Stimulated activated CD8-positive, alpha-beta memory T cell treated with anti-CD3 and anti-CD28 coated beads, Interleukin-4, amount 100 ng/mL, for 1 hour (primary cell): ENCODE measurements at places on chromosomes 12 and 14.

DNA sequence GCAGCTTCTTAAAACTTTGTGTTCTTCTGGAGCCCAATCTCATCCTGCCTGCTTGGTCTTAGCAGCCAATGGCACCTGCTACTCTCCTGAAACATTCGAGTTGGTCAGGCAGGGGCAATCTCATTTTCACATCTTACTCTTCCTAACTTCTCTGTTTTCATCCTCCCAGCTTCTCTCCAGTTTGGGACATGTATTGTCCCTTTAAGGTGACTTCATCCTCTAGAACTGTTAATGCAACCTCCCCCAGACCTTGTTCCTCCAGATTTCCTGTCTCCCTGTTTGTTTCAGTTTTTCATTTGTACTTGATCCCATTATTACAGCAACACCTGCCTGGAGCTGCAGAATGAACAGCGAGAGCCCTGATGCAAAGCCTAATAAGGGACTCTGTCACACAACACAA lies 31.3 kb downstream of the SERPINA11 start:
- DNase-seq = no peak

DNA sequence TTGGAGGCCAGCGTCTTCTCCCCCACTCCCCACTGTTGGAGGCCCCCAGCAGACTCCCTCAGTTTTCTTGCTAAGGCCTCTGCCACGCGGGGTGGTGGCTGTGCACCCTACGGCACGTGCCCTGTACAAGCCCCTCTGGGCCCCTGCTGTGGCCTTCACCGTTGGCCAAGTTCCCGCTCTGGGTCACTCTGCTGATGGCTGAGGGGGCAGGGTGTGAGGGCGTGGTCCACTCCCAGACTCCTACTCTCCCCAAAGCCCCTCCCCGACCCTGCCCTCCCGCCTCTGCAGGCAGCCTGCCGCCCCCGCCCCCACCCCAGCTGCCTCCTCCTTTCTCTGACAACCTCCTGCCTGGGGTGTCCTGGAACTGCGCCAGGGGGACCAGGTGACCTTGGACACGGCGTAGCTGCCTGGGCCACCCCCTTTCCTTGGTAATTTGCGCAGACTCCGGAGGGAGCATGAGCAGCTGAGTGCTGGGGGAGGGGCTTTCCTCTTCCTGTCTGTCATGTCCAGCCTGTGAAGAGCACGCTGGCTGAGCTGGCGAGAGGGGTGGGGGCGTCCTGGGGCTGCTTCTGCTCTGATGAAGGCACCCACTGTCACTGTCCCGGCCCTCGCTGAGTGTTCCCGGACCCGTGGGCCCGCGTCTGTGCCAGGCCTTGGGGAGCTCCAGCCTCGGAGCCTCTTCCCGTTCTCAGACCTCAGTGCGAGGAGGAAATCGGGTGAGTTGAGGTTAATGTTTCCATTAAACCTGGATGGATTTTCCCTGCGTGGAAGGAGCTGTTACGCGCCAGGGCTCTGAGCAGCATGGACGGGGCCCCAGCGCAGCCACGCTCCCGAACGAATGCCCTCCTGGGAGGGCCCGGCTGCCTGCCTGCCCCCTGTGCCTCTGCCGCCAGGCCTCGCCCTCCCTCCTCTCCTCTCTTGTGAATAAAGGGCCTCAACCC lies 85.0 kb downstream of the KIF26A start:
- DNase-seq = no peak

DNA sequence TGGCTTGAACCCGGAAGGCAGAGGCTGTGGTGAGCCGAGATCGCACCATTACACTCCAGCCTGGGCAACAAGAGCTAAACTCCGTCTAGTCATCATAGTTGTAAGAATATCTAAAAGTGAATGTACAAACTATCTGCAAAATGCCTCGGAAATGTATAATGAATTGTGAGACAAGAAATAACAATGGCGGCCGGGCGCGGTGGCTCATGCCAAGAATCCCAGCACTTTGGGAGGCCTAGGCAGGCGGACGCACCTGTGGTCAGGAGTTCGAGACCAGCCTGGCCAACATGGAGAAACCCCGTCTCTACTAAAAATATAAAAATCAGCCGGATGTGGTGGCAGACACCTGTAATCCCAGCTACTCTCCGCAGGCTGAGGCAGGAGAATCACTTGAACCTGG lies 9.7 kb downstream of the PPP2R5E start:
- DNase-seq = no peak

GRCh38 chr14:91935586-91935985 lies 11.9 kb downstream of the FBLN5 start:
- no peak for DNase-seq

GRCh38 chr12:67795236-67795635 lies 146.7 kb downstream of the DYRK2 start:
- no peak for DNase-seq

DNA sequence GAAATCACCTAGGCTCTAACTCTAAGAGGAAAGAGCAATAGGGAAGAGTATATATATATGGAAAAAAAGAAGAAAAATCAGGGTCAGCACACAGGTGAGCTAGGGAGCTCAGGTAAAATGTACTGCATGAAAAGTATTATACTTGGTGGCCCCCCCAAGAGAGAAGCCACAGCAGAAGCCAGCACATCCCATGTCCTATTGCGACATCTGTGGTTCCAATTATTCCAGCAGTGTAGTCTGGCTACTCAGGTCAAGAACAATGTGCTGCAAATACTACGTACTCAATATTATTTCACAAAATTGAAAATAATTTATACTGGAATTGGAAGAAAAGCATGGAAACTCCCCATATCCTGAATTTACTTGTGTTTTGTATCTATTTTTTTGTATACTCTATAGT lies 85.5 kb downstream of the CEP83 start:
- no peak for DNase-seq
